Effector CD8-positive, alpha-beta T cell (primary cell): ENCODE measurements at places on chromosomes 2 and 18.

- no peak for DNase-seq
Measured at GRCh38 chr2:139077099-139077737, 297.0 kb upstream of the NXPH2 start.

DNA sequence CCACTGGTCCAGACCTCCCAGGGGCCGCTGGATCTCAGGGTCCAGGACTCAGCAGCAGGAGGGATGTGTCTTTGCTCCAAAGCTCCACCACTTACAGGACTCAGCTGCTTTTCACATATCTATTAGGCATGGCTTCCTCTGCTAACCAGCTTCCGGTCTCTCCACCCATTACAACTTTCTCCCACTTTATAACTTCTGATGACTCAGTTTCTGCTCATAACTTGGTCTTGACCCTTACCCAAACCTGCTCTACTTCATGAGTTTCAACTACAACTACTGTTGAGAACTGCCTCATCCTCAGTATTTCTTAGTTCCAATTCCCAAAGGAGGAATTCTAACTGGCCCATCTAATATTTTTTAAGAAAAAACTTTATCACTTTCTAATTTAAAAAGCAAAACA, 17.2 kb downstream of the SULT1C2 start:
- DNase-seq, result no peak

DNA sequence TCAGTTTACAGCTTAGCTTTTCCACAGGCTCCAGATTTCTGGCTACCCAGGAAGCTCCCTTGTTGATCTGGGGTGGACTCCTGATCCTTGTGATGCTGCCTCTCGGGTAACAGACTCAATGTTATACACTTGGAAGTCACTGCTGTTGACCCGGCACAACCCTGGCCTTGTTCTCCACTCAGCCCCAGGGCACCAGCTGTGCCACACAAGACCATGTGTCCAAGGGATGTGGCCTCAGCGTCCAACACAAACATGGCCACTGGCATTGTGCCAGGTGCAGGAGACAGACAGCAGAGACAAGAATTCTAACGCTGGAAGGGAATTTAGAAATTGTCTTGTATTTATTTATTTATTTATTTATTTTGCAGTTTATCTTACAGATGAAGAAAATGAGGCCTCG, 39.0 kb upstream of the PPP4R1 start:
- DNase-seq, result no peak

DNA sequence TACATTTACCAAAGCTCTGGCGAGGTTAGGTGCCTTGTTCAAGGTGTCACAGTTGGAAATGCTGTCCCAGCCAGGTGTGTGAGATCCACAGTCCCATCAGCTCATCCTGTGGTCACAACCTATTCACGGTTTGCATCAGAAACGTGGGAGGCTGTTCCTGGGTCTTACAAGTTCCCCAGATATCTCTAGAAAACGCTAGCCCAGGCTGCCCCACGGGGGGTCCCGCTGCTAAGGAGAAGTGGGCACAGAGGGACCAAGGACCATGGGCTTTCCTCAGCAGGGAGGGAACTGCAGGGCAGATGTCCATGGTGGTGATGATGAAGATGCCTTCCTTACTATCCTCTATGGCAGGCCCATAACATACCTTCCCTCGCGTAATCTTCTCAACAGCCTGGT, 649 bp downstream of the FECH start:
- no peak for DNase-seq

- DNase-seq, result no peak
Measured at GRCh38 chr2:175203621-175204496, 22.3 kb upstream of the ATP5MC3 start.

DNA sequence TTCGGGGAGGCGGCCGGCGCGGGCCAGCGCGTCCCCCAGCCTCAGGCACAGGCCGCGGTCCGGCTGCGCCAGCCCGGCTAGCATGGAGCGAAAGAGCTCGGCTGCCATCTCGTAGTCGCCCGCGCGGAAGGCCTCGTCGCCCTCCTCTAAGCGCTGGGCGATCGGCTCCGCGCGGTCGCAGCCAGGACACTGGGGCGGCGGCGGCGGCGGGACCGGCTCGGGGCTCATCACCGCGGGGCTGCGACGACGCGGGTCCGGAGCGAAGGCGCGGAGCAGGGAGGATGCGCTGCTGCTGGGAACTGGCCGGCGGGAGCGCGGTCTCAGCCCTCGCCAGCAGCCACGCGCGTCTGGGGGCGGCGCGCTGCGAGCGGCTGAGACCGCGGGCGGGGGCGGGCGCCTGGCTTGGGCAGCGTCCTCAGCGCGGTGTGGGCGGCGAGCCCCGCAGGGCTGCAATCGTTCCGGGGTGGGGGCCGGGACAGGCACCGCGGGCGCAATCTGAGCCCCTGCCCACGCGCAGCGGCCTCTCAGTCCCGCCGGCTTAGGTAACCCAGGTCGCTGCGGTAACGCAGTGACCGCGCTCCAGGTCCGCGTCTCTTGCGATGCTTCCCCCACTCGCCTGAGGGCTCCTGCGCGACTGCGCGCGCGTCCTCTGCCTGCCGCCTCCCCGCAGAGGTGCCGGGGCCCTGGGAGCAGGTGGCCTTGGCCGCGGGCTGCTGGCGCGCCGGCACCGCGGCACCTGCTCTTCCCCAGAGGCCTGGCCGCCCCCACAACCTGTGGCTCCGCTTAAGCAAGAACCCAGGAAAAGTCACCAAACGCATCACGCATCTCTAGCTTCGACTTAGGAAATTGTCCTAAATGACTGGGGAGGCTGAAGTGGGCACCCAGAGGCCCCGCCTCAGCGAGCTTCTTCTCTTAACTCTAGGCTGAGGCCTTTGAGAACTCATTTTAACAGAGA, at the start of gene LONRF2:
LONRF2 (minus strand) TSS at position 636 of the 955 bp plus-strand sequence; CDS start at position 228, 408 bp downstream.
- DNase-seq, result no peak

DNA sequence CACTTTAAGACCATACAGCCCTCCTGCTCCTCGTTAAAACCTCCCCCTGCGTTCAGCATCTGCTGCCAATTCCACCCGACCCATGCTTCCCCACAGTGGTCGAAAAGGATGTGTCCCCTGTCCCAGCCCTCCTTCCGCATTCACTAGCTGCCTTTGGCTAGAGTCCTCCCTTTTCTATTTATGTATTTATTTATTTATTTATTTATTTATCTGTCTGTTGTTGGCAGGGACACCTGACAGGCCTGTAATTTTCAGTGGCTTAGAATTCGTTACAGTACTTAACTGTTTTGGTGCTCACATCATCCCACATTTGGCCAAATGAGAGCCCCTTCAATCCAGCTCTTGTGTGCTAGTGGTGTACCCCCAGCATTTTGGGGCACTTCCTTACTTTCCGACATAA, 50.8 kb downstream of the GNAL start:
- no peak for DNase-seq

GRCh38 chr2:75403991-75404428, 156.7 kb downstream of the EVA1A start:
- DNase-seq, result no peak

- DNase-seq, result no peak
Measured at GRCh38 chr18:7597500-7597899, 30.4 kb downstream of the PTPRM start.
